Endothelial cell of coronary artery (primary cell): ENCODE measurements at places on chromosomes 5 and 9. TPM values are rescaled to one million over a fixed set of nuclear protein-coding genes. Genes with fewer than 3 reads are reported as not detected.

Gene EXOSC2
- 30.8 and 38.2 TPM in 2 replicates for total RNA-seq

Gene PCDHB8
- total RNA-seq, result 0.18 and 0.94 TPM in 2 replicates

Gene GADD45G
- 0.47 and 1.3 TPM in 2 replicates for total RNA-seq

Gene TAF9
- total RNA-seq, result 79.0 and 89.0 TPM in 2 replicates

Gene PCDHB7
- total RNA-seq, result 0.45 and 0.56 TPM in 2 replicates

Gene NOL6
- total RNA-seq, result 21.7 and 26.1 TPM in 2 replicates

Gene SUSD3
- 0.09 and 0.19 TPM in 2 replicates for total RNA-seq

Gene P4HA2
- 64.3 and 212 TPM in 2 replicates for total RNA-seq
